Astrocyte of the cerebellum (primary cell): ENCODE measurements at places on chromosomes 7 and 10.

DNA sequence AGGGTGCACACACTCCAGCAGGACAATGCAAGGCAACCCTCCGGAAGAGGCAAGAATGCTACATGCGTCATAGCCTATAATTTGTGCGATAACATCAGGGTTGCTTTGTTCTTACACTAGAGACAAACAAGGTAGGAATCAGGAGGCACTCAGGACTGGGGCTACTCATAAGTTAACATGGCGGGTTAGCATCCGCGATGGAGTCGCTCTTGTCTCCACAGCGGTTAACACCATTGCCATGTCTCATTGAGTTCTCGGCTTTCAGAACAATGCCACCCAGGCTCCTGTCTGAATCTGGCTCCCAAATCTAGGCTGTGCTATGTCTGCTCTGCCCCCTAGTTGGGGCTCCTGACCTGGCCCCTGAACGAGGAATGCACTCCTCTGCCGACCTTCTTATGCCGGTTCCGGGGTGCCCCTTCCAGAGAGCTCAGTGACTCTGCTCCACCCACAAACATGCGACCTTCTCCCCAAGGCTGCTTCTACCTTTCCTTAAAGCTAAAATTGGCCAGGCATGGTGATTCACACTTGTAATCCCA lies 24.9 kb upstream of the SLF2 start:
- DNase-seq = no peak

DNA sequence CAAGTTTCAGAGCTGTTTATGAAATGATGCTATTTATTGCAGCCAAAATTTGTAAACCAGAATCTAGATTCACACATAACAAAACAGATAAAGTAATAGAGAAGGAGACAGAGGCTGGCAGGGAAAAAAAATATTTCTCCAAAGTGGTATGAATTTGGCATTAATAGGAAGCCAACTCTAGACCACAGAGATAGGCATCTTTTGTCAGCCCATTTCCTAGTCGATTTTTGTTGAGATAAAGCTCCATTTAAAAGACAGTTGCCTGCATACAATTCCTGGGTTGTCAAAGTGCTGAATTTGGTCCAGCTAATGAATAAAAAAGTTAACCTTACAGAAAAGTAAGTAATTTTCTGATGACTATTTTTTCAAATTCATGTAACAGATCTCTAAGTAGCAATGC lies 219.3 kb downstream of the ELMO1 start:
- no peak for DNase-seq

GRCh38 chr7:17130281-17131059 lies 168.0 kb upstream of the AHR start:
- DNase-seq = peak; percentile 64

DNA sequence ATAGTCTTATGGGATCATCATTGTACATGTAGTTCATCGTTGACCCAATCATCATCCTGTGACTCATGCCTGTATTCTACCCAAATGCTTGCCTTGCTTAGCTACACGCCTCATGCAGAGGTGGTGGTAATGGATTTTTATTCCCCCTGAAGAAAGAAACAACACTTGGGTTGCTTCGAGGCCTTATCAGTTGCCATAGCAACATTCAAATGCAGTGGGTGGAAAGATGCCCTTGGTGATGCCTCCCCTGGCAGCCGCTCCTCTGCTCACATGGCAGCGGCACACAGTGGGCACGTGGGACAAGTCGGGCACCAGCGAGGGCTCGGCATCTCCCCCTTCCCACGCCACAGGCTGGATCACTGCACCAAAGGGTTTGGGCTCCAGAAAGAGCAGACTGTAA lies 54.0 kb upstream of the NMT2 start:
- no peak for DNase-seq

DNA sequence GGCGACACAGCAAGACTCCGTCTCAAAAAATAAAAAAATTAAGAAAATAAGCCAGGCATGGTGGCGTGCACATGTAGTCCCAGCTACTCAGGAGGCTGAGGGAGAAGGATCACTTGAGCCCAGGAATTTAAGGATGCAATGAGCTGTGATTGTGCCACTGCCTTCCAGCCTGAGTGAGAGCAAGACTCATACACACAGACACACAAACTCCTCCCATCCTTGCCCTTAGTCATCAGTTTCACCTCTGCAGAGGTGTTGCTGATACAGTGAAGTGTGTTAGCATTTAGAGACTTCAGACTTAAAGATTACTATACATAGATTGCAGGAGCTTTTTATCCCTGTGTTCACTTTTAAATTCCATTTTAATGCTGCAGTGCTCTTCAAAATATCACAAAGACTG lies 5.5 kb upstream of the H2AZ2 start:
- no peak for DNase-seq

DNA sequence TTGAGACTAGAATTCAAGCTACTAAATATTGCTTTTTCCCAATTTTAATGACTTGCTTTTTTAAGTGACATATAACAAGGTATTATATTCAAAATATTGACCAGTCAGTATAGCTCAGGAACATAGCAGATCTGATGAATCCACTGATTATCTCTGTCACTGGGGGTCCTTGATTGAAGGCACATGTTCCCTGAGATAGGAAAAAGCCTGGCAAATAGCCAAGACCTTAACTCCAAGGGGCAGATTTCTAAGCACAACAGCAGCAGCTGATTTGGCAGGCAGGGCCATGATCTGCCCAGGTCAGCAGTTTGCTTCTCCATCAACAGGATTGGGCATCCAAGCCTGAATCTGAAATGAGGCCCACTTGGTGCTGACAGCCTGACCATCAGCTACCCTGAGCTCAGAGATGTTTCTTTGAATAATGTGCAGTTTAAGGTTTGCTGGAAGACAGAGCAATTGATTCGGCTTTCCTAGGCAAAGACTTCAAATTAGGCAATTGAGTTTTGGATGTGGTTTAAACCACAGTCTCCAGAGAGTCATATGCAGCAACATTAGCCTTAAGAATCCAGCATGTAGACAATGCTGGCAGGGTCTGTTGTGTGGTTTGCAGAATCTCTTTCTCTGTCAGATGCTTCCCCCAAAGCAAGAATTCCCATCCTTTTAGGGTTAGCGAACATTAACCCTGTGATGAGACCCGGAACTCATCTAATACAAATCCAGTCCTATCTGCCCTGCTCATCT lies 352.6 kb downstream of the ADRA2A start:
- DNase-seq = no peak

- no peak for DNase-seq
These were observed 291.3 kb downstream of the PTEN start for GRCh38 chr10:88154596-88155250.

DNA sequence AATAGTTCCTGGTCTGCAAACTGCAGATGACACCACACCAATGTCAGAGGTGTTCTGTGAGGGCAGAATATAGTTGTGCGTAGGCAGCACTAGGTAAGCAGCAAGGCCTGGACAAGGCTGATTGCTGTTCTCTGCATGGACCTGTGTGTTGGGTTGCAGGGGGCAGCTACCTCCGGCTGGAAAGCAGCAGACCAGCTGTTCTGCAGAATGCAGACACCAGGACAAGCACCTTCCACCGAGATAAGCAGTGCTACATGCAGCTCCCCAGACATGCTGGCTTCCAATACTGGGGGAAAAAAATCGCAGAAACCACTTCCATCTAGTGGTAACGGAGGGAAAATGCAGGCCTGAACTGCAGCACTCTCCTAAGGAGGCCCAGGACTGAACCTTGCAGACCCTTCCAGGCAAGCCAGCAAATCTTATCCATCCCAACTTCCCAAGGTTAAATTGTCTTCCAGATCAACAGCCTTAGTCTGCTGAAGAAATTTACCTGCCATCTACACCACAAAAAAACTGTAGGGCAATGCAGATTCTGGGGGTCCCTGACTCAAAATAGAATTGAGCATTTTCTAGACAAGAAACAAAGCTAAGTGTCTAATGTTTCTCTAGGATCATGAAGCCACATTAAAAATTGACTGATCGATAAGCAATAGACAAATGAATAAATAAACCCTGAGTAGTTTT lies 50.5 kb upstream of the COBL start:
- peak; percentile 27 for DNase-seq
